ENCODE measurements at places on chromosomes 4 and X.

- no peak for DNase-seq
These were observed 148.8 kb upstream of the MID1 start for GRCh38 chrX:10769195-10769594.

GRCh38 chrX:40579900-40580536 lies 752 bp upstream of the ATP6AP2 start:
- DNase-seq: no peak

- no peak for DNase-seq
These were observed 146.6 kb upstream of the CPEB2 start for GRCh38 chr4:14855719-14856061.

DNA sequence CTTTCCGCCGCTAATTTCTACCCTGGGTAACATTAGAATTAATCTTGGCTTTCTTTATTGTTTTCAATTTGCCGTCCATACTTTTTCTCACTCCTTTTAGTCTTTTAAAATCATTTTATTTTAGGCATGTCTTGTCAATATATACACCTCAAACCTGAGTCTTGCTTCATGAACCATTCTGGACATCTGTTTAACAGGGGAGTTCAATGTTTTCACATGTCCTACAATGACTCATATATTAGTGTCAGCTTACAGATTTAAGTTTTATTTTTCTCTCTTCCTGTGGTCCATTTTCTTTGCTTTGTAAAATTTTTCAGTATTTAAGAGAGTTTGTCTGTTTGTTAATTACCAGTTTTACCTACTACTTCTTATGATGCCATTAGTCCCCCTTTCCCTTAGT lies 89.5 kb downstream of the LCORL start:
- no peak for DNase-seq

DNA sequence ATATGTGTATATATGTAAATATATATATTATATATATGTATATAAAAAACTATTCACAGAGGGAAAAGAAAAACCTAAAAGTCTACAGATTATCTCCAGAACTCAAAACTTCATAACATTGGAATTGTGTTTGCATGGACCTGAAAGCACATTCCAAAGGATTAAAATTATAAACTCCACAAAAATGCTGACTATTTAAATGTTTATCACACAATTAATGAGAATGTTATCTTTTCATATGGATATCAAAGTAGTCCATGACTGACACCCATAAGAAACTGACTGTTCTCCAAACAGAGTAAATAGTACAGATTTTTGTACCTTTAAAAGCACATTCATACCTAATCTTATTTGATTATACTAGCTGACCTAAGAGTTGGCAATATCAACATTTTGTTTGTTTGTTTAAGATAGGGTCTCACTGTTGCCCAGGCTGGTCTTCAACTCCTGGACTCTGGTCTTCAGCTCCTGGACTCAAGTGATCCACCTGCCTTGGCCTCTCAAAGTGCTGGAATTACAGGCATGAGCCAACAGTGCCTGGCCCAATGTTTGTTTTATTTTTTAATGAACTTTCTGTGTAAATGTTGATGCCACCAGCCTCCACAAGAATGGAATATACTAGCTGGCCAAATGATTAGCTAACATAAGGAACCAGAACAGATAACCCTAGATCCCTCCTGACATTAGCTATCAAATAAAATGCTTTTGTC lies 50.0 kb downstream of the SLC39A8 start:
- DNase-seq: no peak

DNA sequence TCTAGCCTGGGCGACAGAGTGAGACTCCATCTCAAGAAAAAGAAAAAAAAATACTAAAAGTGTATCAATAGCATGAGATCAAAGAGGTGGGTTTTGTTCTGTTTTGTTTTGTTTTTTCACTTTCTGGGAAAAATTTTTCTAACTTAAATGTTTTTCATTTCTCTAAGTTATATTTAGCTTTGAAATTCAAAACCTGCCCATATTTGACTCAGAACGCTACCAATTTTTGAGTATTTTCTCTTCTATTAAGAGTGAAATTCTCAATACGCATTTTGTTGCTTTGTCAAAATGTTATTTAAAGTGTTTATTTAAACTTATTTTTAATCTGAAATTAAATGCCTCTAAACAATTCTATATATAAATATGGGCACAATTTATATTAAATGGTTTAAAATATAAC lies 39.6 kb downstream of the GSTCD start:
- no peak for DNase-seq

All from activated CD8-positive, alpha-beta memory T cell treated with anti-CD3 and anti-CD28 coated beads, Interleukin-2, amount 10 ng/mL, durations not matched to agents 7 days and 5 days (primary cell).